ENCODE measurements at places on chromosomes 6 and 20. TPM values are rescaled to one million over a fixed set of nuclear protein-coding genes. Genes with fewer than 3 reads are reported as not detected.

DNA sequence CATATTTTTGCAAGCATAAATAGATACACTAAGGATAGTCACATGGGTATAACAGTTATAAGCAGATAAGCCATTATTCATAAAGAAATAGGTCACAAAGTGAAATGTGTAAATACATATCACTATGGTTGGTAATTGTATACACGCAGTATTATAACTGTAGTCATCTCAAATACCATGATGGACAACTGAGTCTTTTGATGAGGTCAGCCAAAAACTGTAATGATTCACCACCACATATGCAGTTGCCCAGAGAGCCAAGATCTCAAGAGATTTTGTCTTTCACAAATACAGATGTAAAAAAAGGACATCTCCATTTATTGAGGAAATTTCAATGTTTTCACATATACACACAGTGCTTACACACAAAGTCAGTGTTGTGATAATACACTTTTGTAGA, 28.3 kb downstream of the ZNF292 start:
- no peak for DNase-seq

GRCh38 chr6:97726378-97726777, 443.4 kb upstream of the MMS22L start:
- no peak for DNase-seq

DNA sequence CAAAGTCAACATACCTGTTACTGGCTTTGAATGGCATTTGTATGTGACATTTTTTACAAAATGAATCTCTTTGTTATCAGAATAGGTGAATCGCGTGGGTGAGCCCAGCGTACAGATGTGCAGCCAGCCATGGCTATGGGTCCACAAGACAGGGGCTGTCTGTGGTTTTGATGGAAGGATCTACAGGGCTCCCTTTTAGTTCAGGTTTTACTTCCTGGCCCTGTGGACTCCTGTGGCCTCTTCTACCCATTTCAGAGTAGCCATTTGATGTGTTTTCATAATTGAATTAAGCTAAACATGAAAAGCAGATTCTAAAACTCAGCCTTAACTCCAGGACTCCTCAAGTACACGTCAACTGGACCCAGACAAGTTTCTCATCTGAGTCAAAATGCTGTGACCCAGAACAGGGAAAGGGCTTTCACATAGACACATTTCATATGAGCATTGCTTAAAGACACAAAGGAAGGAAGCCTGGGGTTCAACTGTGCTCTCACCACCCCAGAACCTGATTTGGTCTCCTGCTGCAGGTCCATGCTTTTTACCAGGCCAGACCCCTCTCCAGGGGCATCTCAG, 105.3 kb upstream of the NAA20 start:
- no peak for DNase-seq

DNA sequence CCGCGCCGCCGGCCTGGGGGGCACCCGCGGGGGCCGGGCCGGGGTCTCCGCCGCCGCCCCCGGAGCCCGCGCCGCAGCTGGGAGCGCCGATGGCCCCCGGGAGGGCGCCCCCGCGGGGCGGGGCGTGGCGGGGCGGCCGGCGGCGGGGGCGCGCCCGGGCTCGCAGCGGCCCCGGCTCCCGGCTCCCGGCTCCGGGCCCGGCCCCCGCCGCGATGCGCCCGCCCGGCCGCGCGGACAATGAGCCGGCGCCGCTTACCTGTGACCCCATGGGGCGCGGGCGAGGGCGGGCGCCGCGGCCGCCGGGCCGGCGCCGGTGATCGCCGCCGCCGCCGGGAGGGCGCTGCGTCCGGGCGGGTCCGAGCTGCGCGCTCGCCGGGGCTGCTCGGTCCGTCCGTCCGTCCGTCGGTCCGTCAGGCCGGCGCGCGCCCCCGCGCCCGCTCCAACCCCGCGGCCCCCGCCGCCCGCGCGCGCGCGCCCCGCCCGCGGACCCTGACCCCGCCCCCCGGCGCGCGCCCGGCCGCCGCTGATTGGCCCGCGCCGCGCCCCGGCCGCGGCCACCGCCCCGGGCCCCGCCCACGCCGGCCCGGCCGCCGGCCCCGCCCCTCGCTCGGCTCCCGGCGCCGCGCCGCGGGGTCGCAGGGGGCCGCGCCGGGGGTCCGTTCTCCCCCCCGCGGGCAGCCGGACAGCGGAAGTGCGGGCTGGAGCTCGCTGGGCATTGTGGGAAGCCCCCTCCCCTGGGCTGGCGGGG, at the start of gene ZBTB46:
TSS of gene ZBTB46 (minus strand) at position 424 of the 748 bp plus-strand sequence. CDS start 40,507 bp downstream, outside the sequence.
- DNase-seq: no peak

DNA sequence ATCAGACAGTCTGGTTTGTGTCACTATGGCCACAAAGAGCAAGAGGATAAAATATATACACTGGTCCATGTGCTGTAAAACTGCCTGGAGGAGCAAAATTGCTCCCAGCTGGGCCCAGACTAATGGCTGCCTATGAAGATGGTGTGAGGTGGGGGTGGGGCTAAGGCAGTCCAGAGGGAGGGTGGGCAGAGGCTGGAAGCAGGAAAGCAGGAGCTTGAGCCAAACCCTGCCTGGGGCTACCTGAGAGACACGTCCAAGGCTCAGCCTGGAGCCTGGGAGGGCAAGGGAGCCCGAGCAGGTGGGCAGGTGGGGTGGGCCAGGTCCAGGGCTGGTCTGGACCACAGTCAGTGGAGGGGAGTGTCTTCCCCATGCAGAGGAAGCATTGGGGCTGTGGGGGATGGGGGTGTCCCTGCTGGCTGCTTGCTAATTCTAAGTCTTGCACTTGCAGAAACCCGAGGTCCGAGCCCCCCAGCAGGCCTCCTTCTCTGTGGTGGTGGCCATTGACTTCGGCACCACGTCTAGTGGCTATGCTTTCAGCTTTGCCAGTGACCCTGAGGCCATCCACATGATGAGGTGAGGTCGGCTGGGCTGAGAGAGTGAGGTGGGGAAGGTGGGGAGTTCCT, 9.5 kb downstream of the HSPA12B start:
- no peak for DNase-seq

Gene WFDC2
- 8.4 TPM for total RNA-seq

Gene TRDN
- total RNA-seq: 0.12 TPM

Gene FUCA2
- 41.8 TPM for total RNA-seq

Gene FHL5
- 12.9 TPM for total RNA-seq

Measured in omental fat pad (tissue), 4 donors.